ENCODE measurements at places on chromosomes 16 and 17. TPM values are rescaled to one million over a fixed set of nuclear protein-coding genes. Genes with fewer than 3 reads are reported as not detected.

FBXO39 gene
- total RNA-seq, result 6.4 TPM

COPRS gene
- total RNA-seq, result 22.4 TPM

CDH8 gene
- not detected for total RNA-seq

GSDMA gene
- 2.5 TPM for total RNA-seq

C16orf96 gene
- total RNA-seq, result 0.15 TPM

CWC25 gene
- total RNA-seq, result 37.1 TPM

ASPHD1 gene
- 0.17 TPM for total RNA-seq

TMEM11 gene
- 21.4 TPM for total RNA-seq

KRT23 gene
- not detected for total RNA-seq

HOXB2 gene
- 38.1 TPM for total RNA-seq

CMTM2 gene
- total RNA-seq, result 3.4 TPM

GRB2 gene
- total RNA-seq, result 150 TPM

ZPBP2 gene
- total RNA-seq, result 0.22 TPM

SHBG gene
- total RNA-seq, result not detected

ATP2A1 gene
- total RNA-seq, result 1.4 TPM

MYH8 gene
- total RNA-seq, result not detected

HAS3 gene
- 0.59 TPM for total RNA-seq

TEX19 gene
- 0.10 TPM for total RNA-seq

ZNF764 gene
- total RNA-seq, result 22.5 TPM

TNFRSF13B gene
- not detected for total RNA-seq

FCSK gene
- 22.5 TPM for total RNA-seq

TPSB2 gene
- not detected for total RNA-seq

EPOP gene
- 16.5 TPM for total RNA-seq

KCNJ16 gene
- not detected for total RNA-seq

TPSD1 gene
- total RNA-seq, result not detected

WFDC1 gene
- total RNA-seq, result not detected

TEDC2 gene
- 19.6 TPM for total RNA-seq

ERI2 gene
- 10.7 TPM for total RNA-seq

BICDL2 gene
- 0.51 TPM for total RNA-seq
